ENCODE measurements at places on chromosomes 1 and 21.

DNA sequence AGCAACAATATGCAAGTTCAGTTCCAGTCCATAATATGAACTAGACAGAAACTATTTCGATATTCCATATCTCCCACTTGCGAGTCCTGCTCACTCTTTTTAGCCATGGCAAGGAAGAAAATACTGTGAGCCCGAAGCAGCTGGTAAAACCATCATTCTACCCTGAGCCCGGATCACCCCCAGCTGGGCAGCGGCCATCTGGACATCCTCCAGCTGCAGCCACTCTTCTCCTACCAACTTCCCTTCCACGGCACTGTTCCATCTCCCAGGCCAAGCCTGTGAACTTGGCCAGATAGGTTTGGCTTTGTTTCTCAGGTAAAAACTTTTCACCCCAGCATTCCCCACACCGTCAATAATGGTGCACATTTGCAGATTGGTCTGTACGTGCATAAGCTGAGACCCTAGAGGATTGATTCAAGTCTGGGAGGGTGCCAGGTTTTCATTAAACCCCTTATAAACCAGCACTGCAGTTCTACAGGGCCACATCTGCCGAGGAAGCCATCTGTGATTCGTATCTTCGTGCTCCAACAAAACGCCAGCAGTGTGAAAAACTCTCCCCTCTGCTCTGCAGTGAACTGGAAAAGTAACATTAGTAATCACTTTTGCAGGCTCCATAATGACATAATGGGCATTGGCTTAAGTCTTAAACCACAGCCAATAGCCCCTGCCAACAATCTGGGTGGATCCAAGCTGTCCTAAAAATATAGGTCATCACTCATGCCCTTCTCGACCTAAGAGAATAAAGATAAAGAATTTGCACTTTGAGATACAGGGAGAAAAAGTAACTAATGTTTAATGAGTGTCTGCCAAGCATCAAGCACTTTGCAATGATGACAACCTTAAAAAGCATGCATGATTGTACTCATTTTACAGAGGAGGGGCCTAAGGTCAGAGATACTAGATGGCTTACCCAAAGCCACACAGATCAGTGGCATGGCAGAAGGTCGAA is 205.1 kb downstream of the PLPP3 start:
- no peak for DNase-seq

GRCh38 chr21:18614303-18614702 is 210.7 kb upstream of the TMPRSS15 start:
- no peak for DNase-seq

DNA sequence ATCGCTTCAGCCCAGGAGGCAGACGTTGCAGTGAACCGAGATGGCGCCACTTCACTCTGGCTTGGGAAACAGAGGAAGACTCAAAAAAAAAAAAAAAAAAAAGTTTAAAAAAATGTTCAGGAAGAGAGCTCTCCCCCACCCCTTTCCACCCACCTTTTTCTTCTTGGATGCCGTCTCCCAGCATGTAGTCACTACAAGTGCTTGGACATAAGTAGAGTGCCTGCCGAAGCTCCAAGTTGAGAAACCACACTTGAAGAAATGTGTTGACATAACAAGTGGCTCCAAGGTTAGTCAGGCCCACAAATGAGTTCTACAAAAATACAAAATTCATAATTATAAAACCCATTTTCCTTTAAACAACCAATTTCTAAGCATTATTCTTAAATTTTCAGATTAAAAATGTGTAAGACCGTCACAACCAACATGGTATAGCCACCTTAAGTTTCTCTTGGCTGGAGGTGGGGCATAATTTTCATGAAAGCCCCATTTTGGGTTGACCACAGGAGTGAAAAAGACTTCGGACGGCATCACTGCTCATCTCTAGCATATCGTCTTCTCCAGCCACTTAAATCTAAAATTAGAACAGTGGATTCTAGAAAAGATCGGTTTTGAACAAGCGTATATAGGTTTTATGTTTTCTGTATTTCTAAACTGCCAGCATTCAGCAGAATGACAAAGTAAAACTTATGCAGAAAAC is 26.4 kb downstream of the USP48 start:
- no peak for DNase-seq

DNA sequence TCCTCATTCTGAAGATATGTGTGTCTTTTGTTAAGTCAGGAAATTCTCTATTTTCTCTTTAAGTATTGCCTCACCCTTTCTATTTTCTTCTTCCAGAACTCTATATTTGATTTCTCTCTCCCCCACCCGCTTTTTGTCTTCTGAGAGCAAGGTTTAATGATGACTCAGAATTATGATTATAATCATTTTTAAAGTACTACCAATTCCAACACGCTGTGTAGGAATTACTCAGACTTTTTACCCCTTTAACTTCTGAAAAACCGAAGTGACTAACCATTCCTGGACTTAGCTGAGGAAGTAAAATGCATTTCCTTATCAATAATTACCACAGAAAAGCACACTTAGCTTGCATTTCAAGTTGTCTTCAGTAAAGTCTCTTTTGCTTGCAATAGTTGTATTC is 20.8 kb upstream of the SCYL3 start:
- no peak for DNase-seq

DNA sequence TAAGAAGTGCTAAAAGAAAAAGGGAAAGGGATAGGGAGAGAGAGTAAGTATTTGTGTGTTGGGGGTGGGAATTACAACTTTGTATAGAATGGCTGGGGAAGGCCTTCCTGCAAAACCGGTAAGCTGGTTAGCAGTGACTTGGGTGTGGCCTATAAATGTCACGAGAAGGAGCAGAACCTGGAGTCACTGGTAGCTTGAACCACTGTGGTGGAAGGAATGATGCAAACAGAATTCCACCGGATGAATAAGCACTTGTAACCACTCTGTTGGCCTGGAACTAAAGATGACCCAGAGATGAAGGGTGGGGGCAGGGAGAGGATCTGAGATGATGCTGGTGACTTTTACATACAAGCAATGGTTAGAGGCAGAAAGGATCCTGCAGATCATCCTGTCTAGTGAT is 8.9 kb downstream of the XKR8 start:
- DNase-seq = no peak

GRCh38 chr1:6491480-6491962 is at the start of gene PLEKHG5:
PLEKHG5 (minus strand) TSS chr1:6491667; CDS start chr1:6477571, 14,096 bp downstream.
- DNase-seq = no peak
